ENCODE measurements at places on chromosomes 2 and 18.
A peak's percentile ranks its signal among the peaks of the same experiment; 100 is the strongest.

- DNase-seq: no peak
These were observed 123.4 kb downstream of the FAM124B start for GRCh38 chr2:224278531-224278930.

GRCh38 chr18:44833786-44834185 lies 153.1 kb downstream of the SETBP1 start:
- no peak for DNase-seq

DNA sequence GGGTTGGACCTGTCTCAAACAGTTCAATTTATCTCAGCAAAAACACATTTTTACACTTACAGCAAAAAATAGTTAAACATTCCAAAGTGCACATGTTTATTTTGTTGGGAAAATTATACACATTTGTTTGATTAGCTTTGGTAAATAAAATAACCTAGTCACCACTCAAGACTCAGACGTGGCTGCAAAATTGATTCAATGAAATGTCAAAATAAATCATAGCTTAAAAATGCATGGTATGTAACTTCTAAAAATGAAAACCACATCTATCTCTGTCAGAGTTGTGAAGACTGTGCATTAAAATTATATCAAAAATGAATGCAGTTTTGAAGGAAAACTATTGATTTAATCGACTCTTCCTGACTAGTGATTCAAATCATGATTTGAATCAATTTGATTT lies 56.7 kb downstream of the GALNT14 start:
- no peak for DNase-seq

DNA sequence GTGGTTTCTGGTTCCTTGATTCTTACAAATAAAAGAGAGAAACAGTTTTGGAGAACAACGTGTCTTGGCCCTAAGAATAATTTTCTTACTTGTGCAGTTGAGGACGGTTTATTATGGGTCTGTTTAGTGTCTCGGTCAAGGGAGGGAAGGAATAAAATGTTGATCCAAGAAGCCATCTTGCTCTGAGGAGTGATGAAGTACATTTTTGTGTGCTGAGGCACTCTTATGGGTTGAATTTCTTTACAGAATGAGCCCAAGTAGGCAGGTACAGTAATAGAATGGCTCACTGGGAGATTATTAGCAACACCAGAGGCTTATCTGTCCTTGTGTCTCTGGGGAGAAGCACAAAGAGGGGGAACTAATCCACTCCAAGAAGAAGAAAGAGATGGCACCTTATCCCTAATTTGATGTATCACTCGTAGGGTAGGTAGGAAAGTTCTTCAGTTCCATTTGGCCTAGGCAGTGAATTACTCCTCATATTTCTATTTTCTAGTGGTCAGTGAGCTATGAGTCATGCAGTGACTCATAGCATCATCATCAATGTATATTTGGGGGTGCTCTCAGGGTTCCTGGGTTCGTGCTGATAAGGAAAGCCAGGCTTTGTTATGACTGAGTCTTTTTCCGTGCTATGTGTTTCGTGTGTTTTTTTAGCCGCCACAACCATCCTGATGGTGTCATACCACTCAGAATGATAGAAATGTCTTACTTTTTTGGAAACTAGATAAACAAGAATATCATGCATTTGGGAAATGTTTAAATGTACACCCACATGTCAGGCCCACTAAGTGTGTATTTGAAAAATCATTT lies 250.1 kb upstream of the CTAGE1 start:
- peak; percentile 66 for DNase-seq

- DNase-seq: no peak
These were observed 86.6 kb upstream of the THOC1 start for GRCh38 chr18:354471-354870.

DNA sequence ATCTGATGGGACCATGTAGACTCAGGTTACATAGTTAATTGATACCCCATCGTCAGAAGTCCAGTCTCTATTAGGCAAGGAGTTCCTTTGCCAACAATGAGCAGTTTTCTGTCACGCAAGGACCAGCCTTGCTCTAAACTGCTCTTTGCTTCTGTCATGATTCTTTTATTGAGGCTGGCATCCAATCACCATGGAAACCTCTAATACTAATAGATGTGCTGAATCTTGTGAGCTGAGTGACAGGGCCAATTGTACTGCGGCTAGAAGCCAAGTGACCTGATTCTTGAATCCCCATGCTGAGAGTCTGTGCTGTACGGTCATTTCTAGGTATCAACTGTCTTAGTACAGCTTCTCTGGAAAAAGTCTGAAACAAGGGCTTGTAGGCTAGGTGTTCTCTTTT lies 395.6 kb downstream of the RND3 start:
- no peak for DNase-seq

DNA sequence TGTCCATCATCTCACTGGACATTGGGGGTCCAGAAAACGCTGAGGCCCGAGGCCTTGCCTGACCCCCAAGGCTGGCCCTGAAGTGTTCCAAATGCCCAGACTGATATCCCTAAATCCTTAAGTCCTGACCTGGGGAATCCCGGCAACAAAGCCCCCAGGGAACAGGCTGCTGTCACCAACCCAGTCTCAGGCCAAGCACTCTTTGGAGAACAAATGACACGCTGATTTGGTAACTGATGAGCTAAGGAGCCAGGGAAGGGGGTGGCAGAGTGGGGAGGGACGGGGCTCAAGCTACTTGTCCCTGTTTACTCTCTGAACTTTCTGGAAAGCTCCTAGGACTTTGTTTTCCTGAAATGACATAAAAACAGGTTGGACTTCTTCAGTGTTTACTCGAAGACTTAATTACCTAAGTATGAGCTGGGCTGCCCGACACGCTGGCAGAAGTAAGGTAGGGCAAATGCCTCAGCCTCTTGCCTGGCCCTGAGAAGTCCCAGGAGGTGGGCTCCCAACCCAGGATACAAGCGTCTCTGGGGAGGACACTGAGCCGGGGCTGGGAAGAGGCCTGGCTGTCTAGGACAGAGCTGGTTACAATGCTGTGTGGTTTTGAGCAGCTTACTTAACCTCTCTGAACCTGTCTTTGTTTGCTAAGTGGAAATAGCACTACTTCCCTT lies 105.5 kb upstream of the GLI2 start:
- no peak for DNase-seq

DNA sequence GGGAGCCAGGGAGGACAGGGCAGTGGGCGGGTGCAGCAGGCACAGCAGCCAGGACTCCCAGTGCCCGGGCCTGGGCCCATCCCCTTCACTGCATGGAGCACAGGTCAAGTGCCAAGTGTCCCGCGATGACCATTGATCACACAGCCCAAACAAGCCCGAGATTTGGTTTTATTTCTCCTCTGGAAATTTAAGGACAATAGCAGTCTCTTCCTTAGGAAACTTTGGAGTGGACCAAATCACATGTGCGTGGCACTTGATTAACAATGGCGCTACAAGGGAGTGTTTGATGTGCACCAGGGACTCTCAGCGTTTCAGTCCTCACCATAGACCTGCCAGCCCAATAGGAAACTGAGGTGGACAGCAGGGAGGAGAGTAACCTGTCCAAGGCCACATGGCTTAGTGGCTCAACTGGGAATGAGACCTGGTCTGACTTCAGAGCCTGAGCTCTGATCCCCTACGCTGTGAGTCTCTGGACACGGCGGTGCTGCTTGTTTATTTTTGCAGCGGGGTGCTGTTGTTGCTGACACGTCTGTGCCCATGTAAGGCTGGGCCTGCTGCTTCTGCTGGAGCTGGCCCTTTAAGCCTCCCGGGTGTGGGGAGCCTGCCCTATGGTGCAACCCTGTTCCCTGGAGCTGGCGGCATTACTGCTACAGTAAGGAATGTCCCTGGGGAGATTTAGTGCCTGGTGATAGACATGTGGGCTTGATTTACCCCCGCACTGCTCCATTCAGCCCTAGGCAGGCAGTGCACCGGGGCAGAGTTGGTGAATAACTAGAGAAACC lies 194.2 kb downstream of the INHBB start:
- DNase-seq: no peak

- DNase-seq: no peak
These were observed 140.5 kb upstream of the HNRNPA3 start for GRCh38 chr2:177072090-177072489.

DNA sequence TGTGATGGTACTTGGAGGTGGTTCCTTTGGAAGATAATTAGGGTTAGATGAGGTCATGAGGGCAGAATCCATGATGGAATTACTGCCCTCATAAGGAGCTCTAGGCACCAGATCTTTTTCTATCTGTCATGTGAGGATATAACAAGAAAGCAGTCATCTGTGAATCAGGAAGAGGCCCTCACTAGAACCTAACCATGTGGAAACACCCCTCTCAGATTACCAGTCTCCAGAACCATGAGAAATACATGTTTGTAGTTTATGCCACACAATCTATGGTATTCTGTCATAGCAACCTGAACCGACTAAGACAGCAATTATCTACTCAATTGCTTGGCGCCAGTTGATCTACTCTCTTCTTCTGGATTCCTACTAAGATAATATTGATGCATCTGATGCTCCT lies 2.4 kb upstream of the SERPINB10 start:
- no peak for DNase-seq

GRCh38 chr2:240986787-240987411 lies 11.5 kb upstream of the SNED1 start:
- DNase-seq: no peak

DNA sequence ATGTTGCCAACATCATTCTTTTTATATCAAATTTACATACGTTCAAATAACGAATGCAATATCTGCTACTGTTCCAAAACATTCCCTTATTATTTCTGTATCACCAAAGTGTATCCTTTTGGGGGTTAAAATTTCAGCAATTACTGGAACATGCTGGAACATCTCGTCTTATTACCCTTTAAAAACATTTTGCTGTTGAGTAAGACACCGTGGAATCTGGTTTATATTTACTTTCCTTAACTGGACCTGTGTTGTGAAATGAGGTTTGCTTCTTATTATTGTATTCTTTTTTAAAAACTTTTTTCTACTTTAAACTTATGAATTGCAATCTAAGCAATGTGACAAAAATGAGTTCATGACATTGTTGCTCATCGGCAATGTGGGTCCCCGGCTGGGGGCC lies 87.4 kb upstream of the PTPRM start:
- no peak for DNase-seq

DNA sequence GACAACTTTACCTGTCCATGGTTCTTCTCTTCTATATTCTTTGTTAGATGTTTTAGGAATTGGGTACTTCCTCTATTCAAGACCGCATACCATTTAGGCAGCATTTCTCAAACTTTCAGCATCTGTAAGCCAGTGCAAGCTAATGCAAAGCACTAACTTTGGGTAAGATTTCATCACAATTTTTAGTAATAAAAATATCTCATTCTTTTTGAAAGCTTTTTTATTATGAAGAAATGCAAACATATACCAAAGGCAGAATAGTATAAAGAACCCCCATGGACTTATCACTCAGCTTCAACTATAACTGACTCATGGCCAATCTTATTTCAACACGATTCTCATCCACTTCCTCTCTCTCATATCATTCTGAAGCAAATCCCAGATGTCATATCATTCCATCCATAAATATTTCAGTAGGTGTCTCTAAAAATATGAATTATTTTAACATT lies 32.9 kb downstream of the INO80C start:
- no peak for DNase-seq

- DNase-seq: no peak
These were observed 253.5 kb upstream of the CDH20 start for GRCh38 chr18:61079714-61080113.

DNA sequence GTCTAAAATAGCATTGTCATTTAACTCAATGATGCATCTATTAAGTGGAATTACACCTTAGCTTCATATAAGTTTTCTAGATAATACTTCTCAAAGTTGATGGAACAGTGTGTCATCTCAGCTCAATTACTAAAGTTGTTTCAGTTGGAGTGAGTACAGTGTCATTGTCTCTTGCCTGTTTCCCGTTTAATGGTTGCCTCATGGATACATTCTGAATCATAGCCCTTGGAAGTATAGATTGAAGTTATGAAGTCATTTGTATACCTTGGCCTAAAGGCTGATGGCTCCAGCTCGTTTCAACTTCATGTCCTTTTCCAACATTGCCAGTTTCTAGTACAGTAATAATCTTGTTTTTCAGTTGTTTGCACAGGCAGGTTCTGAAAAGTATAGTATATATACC lies 130.5 kb upstream of the NOSTRIN start:
- no peak for DNase-seq

DNA sequence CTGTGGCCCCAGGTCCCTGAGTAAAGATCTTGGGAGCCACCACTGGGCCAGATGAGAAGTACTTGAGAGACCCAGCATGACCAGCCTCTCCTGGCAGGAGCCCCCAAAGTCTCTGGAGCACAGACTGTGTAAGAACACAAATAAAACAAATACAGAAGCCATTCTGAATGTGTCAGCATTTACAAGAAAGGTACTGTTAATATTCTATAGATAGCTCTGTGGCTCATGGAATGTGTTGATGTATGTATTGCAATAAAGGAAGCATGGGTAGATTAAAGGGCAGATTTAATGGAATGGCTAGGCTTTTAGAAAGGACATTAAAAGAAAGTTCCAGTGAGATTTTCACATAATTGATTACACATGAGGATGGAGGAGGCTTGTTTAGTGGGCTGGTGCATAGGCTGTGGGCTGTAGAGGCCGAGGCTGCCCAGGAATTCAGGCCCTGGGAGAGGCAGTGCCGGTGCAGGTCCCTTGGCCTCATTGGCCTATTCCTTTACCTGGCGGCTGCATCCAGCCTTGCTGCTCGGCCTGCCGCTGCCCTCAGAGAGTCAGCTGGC lies 127.7 kb upstream of the DLX2 start:
- DNase-seq: no peak

DNA sequence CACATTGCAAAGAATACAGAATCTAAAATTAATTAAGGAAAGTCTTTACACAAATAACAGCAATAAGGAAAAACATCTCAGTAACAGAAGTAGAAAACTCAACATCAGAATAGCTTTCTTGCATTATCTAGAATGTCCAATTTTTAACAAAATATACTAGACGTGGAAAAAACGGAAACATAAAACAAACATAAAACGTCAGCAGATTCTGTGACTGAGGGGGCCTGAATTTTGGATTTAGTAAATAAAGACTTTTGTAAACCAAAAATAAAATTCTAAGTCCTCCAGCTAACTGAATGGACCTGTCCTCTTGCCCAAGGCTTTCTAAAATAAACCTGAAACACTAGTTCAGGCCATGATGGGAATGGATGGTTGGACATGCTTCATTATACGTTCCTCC lies 773.5 kb upstream of the LRRTM1 start:
- DNase-seq: no peak

- no peak for DNase-seq
These were observed 105.6 kb downstream of the TNS1 start for GRCh38 chr2:217897091-217897715.

DNA sequence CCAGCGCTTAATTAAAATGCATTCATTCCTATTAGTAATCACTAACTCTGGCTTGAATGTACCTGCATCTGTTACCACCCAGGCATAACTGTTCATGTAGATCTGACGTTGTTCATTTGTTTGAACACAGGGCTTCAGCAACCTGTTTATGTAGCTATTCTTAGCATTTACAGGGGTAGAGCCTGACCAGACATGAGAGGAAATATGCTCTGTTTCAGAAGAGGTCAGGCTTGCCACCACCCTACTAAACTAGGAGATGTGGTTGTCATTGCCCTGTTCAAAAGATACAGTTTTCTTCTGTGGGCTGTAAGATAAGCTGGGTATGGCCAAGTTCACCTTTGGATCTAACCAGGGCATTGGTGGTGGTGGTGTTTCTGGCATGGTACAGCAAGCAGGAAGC lies 8.8 kb downstream of the MGAT5 start:
- DNase-seq: no peak

GRCh38 chr2:104733226-104733943 lies 120.5 kb upstream of the POU3F3 start:
- DNase-seq: peak; percentile 25

Data from LoVo (cell line).